NCI-H82 (cell line): ENCODE measurements at places on chromosomes 2 and 18.

DNA sequence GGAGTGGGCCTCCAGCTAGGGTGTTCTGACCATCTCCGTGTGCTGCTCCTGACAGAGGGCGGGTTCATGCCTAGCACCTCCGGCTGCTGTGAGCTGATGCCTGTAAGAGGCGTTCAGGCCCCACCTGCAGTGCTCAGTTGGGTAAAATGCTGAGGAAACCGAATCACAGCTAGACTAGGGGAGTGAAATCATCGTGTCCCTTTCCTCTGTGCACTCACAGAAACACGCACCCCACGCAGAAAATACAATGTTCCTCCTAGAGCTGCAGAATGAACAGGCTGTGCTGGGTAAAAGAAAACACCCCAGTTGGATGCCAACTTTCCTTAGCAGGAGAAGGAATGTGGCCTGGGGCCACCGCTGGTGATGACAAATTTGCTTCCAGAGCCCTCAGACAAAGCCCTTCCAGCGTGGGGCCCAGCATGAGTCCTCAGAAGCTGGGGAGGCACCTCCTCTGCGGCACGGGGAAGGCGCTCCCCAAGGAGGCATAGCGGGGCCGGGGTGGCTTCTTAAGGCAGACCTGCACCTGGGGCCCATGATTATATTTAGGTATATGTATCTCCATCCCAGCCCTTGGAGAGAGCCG lies 16.3 kb upstream of the ARHGEF4 start:
- DNase-seq, result no peak

GRCh38 chr2:10930721-10931516 lies 19.2 kb downstream of the KCNF1 start:
- no peak for DNase-seq

GRCh38 chr2:159046966-159047365 lies 78.5 kb downstream of the TANC1 start:
- no peak for DNase-seq

DNA sequence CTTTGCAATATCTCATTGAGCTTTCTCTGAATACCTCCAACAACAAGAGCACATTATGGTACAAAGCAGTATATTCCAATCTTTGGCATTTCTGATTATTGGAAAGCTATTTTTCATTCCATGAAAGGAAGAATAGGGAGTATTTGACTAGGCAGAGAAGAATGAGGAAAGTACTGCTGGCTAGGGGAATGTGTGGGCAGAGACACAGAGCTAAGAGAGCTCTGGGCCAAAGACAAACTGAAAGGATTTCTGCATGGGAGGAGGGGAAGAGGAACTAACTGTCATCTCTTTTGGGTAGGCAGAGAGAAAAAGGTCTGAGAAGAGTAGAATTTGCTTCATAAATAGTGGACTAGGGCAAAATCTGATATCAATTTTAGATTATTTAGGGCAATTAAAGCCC lies 150.8 kb downstream of the CCDC85A start:
- no peak for DNase-seq

DNA sequence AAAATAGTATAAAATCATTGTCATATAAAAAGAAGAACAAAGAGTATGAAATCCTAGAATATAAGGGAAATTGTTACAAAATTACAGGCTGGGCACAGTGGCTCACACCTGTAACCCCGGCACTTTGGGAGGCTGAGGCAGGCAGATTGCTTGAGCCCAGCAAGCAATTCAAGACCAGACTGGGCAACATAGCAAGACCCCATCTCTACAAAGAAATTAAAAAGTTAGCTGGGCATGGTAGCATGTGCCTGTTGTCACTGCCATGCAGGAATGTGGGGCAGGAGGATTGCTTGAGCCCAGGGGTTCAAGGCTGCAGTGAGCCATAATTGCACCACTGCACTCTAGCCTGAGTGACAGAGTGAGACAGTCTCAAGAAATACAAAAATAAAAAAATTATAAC lies 44.8 kb downstream of the NAPG start:
- DNase-seq, result no peak

DNA sequence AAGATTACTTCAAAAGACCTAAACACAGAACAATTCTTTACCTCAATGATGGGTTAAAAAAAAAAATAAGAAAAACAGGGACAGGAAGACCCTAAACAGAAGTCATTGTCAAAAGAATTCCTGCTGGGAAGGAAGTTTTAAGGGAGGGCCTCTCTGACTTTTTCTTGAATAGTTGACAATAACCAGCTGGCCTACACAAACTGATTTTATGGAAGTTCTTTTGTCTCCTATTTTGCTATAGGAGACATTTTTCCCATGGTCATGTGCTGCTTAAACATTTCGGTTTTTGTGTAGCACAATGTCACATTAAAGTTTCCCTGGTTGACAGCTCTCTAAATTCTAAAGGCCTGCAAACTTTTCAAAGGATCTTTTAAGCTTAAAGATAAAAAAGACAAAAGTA lies 55.3 kb downstream of the RFTN2 start:
- DNase-seq, result no peak

GRCh38 chr2:144389930-144390311 lies 130.0 kb downstream of the ZEB2 start:
- DNase-seq, result no peak

DNA sequence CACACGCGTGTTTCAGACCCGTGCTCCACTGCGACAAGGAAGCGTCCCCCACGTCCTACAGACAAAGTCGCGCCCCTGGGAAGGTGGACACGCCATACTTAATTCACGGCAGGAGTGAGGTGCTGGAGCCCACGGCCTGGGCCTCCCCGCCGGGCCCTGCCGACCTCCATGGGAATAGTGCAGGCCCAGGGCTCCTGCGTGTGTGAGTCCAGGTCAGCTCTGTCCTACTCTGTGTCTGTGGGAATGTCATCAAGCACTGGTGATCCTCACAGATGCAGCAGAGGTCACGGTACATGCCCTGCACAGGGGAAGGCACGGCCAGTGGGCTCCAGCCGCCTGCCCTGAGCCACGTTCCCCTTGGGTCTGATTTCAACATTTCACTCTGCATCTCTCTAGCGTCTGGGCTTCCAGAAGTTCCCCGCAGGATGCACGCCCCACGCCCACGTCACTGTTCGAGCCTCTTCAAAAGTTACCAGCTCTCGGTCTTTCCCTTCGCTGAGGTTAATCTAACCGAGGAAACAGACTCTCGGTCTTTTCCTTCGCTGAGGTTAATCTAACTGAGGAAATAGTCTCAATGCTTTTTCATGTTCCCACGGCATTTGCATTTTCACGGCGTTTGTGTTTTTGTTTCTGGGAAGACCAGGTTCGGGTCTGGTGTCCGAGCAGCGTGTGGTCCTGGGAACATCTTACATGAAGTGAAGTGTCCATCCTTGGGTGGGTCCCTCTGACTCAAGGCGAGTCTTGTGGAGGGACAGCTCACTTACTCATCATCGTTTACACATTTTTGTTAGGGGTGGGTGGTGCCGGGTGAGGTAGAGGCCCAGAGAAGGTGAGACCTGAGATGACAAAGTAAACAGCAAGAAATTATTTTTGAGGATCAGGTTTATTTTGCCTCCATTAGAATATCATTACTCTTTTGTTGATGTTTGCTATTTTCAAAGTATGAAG lies 157.3 kb upstream of the ALKAL2 start:
- no peak for DNase-seq

DNA sequence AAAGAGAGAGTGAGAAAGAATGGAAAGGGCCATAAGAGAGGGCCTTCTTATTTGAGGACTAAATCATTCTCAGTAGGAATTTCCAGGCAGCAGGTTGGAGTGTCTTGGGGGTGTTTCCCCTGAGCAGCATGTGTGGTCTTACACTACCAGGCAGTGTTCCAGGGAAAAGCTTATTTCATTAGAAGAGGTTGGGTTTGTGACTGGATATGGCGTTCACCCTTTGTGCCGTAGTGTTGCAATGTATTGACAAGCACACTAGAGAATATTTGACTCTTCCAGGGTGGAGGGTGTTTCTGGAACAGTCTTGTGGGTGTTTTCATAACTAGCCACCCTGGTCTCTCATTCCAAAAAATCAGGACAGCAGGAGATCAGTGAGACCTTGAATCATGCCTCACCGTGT lies 105.5 kb downstream of the NRP2 start:
- no peak for DNase-seq

GRCh38 chr18:71902482-71902881 lies 641.7 kb downstream of the CBLN2 start:
- no peak for DNase-seq

DNA sequence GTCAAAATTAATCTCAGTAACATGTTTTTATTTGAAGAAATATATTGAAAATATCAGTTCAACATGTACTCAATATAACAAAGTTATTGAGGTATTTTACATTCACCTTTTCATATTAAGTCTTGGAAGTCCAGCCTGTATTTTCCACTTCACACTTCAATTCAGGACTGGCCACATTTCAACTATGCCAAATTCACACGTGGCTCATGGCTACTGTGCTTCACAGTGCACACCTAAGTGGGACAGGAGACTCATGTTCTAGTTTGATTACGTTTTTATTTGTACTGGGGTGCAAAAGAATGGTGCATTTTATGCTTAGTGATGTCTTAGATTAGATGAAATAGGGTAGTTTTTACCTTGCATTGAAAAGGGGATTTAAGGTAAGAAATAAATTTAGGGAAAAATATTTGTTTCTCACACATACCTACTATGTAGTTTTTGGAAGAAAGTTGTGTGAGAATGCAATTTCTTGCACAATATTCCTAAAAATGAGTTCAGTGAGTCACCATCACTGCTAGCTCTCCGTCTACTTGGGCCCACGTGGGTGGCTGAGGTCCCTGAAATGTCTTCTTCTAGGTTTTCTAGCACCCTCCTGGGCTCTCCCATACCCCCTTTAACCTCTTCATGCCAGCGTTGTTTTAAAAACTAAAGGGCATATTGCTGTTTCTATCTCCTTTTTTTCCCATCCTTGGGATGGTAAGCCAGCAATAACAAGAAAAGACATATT lies 87.0 kb downstream of the ST6GAL2 start:
- no peak for DNase-seq

DNA sequence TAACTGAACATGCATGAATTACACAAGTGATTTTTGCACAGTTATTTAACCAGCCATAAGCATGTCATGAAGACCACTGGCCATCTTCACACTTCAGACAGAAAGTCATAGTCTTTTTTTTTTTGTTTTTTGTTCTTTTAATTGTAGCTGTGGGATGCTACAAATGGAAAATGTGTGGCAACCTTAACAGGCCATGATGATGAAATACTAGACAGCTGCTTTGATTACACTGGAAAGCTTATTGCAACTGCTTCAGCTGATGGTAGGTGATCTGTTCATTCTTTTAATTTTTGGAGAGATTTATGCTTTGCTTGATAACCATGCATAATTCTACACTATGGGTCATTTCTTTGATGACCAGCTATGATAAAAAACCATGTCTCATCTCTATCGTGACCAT lies 35.6 kb downstream of the DAW1 start:
- DNase-seq, result no peak

- no peak for DNase-seq
Observed at GRCh38 chr2:50368361-50368760, 663.6 kb downstream of the NRXN1 start.

DNA sequence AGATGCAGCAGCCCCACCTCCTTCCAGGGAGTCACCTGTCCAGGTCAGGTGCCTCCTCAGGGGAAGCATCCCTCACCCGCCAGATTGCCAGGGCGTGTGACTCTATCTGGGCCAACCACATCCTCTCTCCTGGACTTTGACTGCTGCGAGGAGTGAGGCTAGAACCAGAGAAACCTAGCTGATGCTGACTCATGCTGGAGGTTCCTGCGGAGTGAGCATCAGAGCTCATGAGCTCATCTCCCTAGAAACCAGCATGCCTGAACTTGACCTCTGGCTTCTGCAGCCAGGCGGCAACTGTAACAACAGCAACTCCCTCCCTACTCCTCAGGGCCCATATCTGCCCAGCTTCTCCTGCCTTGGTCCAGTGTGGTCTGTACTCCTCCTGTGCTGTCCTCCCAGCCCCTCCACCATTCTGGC lies 28.3 kb upstream of the NT5DC4 start:
- DNase-seq, result no peak

DNA sequence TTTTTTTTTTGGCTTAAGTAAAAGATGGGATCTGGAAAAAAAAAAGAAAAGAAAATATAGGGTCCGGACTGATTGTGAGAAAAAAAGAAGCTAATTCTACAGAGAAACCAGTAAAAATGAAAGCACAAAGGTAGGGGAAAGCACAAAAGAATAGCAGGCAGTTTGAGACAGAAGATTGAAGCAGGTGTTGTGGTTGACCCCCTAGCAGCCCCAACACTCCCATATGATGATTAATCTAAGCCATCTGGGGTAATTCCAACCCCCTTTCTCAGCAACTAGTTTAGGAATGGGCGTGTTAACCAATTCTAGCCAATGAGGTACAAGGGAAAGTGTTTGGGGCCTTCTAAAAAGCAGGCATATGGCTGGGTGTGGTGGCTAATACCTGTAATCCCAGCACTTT lies 77.0 kb downstream of the MBD2 start:
- DNase-seq, result peak; percentile 86

DNA sequence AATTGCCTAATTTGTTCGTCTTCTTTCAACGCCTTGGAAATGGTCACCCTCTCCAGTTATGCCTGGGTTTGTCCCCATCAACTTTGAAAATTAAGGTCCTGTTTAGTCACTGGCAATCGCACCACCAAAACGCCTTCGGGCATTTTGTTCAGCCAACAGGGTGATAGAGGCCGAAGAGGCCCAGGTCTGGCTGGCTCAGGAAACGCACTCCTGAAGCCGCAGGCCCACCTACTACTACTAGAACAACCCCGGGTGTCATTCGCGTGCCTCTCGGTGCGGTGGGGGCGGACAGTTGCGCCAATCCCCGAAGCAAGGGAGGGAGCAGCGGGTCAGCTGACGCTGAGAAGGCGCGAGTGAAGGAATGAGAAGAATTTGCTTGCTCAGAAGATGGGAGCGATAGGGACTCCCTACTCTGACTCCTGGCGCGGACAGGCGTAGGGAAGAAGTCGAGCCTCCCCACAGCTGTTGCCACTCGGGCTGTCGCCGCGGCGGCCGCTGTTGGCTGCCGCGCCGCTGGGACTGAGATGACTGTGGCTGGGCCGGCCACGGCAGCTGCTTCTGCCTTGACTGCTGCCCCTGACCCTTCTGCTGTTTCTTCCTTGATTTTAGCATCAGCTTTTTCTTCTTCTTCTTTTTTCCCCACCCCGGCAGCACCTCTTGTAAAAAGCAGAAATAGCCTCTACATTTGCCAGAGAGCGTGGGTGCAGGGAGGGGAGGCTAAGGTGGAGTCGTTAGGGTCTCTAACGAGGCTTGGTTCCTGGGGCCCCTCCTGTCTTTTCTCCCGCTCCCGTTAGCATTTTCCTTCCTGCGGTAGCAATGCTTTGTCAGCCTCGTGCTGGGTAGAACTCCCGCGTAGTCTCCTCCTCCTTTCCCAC lies 387.6 kb downstream of the FIGN start:
- DNase-seq, result no peak
